ENCODE measurements at places on chromosomes 7 and 10.

DNA sequence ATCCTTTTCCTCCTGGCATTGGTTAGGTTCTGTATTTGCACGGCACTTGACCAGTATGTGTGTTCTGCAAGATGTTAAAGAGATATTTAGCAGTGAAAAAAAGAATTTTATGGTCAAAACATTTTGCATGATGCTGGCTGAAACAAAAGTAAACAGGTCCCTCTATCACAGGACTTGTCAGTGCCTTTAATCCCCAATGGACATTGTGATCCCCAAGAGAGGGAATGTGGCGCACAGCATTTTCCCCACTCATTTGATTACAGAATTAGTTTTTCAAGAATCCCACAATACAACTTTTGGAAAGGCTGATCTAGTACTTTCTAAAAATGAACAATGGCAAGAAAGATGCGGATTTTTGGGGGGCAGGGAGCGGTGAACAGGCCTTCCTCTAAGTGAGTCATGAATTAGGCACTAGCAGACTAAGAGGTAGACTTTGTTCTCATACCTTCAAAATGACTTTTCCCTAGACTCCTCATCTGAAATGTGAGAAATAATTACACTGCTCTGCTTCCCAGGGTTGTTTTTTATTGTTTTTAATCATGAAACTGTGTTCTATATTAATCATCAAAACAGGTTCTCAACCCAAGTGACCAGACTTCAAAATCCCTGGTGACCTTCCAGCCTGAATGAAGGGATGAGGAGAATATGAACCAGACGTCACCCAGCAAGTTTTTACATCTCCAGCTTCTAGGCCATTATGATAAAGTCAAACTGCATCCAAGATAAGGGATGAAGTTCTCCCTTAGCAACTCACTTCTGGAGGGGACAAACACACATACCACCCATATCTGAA lies 8.6 kb downstream of the FBXW4 start:
- DNase-seq: no peak

- DNase-seq: no peak
Measured at GRCh38 chr10:49488056-49488717, 50.7 kb downstream of the ERCC6 start.

- no peak for DNase-seq
Measured at GRCh38 chr10:120011359-120012130, 119.0 kb downstream of the SEC23IP start.

DNA sequence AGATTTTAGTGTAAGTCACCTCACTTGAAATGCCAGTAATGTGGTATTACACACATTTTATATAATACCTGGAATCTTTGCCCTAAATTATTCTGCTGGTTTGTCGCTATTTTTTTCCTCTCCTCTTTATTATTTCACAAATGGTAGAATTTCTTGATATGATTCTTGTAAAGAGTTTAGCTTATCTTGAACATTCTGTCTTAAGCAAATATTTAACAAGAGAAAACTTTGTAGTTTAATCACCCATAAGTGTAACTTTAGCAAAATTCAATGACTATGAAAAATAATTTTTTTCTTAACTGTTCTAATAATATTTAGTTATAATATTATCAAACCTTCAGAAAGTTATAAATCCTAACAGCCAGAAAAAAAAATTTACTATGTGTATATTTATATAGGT lies 56.7 kb downstream of the NHLRC2 start:
- no peak for DNase-seq

- no peak for DNase-seq
Measured at GRCh38 chr7:117715784-117716445, 157.3 kb downstream of the CTTNBP2 start.

- DNase-seq: no peak
Measured at GRCh38 chr7:119969054-119969453, 303.9 kb upstream of the KCND2 start.

- DNase-seq: no peak
Measured at GRCh38 chr7:113872981-113873380, 45.8 kb downstream of the PPP1R3A start.

DNA sequence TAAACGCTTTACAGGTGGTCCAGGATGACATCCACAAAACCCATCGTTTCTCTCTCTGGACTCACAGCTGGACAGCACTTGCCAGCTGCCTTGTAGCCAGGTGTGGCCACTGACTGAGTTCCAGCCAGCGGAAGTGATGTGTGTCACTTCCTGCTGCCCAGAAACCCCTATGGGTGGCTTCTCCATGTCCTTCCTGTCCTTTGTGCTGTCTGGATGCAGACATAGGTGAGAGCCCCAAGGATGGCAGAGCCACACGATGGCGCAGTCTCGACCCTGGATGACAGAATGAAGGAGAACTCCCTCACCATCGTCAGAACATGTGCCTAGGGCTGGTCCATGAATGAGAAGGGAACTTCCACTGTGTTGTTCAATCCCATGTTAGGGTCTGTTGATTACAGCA lies 22.1 kb downstream of the NMT2 start:
- DNase-seq: no peak

DNA sequence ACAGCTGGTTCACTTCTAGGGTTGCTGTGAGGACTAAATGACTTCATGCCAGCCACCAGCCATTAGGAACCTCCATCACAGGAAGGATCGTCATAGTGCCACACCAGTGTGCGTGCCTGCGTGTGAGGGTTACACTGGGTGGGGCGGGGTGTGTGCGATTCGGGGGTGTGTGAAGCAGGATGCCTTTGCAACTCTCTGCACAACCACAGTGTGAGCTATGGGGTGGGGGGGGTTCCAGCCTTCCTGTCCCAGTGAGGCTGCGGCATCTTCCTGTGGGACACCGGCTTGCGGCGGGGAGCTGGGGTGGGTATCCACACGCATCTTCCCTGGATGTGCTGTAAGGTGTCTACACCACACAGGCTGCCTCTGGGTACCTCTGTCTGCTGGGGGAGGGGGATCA lies 6.9 kb upstream of the ELFN1 start:
- no peak for DNase-seq

GRCh38 chr10:93893646-93894515 lies at the start of gene SLC35G1:
Gene SLC35G1, plus strand, starts transcription at chr10:93893978. Its CDS starts 56 bp downstream, at chr10:93894034.
- DNase-seq: peak; percentile 75

DNA sequence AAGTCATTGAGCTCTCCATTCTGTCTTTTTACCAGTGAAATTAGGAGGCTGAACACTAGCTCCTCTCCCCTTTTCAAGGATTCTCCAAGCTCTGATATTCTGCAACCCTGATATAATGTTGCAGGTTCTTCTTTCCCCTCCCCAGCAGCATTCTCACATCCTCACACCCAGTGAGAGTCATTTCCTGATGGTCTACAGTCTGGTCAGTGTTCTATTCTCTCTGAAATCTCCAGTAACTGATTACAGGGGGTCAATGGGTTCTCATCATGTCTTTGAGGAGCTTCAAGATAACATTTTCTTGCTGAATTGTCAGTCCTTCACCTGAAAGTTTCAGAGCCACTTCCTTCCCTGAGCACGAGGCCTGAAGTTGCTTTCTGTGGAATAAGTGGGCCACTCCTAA lies 299.4 kb downstream of the PTEN start:
- no peak for DNase-seq

GRCh38 chr7:69517985-69518704 lies 80.1 kb upstream of the AUTS2 start:
- DNase-seq: no peak

GRCh38 chr7:116317907-116318306 lies 107.6 kb downstream of the TES start:
- DNase-seq: no peak

DNA sequence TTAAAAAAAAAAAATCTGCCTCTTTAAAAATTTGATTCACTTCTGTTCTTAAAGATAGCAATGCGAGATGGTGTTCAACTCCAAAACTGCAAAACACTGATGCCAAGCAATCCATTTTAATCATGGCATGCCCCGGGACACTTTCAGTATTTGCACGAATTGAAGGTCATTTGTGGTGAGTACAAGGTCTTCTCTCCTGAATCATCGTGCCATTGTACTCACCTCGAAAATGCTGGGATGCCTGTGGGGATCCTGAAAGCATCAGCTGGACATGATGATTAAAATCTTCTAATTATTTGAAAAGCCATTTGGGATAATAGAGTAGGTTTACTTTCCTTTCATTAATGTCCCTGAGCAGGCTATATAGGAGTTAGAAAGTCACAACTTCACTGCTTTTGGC lies 125.1 kb upstream of the NRP1 start:
- DNase-seq: no peak

DNA sequence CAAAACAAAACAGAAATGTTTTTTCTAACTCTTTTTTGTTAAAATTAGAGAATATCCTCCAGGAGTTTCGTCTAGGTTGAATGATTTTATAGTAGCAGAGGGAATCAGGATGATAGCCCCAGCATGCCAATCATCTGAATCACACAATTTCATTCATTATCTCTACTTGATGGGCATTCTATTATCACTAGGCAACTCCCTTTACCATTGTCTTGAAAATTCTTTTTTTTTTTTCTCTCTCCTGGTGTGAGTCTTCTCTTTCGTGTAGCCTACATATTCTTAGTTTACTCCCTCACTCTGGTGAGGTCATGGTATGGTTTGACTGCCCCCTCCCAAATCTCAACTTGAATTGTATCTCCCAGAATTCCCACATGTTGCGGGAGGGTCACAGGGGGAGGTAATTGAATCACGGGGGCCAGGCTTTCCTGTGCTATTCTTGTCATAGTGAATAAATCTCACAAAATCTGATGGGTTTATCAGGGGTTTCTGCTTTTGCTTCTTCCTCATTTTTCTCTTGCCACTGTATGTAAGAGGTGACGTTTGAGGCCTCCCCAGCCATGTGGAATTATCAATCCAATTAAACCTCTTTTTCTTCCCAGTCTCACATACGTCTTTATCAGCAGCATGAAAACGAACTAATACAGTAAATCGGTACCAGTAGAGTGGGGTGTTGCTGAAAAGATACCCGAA lies 105.0 kb downstream of the OTUD1 start:
- DNase-seq: no peak

DNA sequence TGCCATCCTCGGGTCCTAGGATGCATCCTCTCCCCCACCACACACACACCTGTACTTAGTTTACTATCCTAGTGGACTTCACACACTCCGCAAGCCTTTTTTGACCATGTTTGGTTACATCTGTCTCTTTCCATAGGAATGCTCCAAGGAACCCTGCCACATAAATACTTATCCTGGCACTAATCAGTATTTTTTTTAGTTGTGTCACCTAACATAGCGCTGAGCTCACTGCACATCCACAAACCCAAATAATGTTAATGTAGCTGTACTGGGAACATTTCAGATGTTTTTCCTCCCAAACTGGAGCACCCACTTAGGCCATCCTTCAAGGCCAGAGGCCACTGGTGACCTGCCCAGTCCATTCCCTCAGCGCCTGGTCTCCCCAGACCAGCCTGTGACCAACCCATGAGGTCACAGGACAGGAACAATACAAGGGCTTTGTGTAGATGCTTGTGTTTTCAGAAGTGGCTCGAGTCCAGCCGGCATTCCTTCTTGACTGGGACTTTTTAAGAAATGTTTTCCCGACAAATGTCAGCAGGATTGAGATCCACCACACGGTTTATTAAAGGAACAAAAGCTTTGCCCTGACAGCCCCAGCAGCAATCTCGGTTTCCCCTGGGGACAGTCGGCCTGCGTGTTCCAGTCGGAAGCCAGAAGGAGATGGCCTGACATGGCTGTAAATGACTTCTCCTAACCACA lies 181.4 kb downstream of the JCAD start:
- DNase-seq: no peak

DNA sequence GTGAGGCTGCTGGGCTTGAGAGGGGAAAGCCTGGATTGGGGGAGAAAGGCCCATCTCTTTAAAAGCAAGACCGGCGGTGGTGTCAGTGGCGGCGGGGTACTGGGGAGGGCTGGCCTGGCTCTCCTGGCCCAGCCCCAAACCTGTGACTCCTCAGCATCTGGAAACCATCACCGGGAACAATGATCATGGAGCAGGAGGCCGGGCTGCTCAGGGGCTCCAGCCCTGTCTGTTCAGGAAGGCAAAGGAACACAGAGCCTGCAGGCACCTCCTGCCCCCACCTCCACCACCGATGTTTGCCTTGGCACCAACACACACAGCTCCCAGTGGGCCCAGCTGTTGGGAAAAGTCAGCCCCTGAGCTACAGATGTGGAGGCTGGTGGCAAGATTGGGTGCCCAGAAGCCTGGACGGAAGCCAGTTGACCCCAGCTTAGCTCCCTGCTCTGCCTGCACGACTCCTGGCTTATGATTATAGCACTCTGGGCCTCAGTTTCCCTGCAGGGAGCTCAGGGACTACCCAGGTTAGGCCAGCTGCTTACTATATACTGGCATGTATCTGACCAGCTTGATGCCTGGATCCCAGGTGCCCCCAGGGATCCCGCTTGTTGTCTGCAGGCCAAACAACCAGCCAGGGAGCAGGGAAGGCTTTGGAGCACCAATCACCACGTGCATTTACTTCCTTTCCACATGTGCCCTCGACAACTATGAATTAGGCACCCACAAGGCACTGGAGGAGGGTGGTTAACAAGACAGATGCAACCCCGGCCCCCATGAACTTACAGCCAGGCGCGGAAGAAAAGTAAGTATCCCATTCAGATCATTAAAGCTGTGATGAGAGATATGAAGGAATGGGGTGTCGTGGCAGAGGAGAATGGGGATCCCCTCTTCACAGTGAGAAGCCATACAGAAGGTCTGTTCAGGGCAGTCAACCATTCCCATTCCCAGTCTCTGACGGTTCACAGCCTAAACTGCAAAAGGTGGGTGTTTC lies 37.3 kb downstream of the ZCCHC24 start:
- DNase-seq: no peak

DNA sequence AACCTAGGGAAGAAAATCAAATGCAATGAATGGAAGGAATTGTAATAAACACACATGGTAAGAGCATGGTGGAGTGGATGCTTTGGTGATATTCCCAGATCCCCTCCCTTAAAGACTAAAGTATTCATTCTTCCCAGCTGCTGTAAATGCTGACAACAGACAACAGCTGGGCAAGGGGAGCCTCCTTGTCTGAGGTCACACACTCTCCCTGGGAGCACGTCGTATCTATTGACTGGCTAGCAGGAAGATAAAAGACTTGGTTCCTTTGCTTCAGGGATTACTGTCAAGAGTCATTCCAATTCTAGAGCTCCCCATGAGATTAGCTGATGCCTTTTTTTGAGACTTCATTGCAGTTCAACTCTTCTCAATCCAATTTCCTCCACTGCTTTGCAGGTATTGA lies 443.5 kb upstream of the ETV1 start:
- DNase-seq: no peak

GRCh38 chr7:110870926-110871325 lies 220.0 kb upstream of the LRRN3 start:
- DNase-seq: no peak

GRCh38 chr7:155567646-155568332 lies 21.4 kb upstream of the CNPY1 start:
- no peak for DNase-seq

DNA sequence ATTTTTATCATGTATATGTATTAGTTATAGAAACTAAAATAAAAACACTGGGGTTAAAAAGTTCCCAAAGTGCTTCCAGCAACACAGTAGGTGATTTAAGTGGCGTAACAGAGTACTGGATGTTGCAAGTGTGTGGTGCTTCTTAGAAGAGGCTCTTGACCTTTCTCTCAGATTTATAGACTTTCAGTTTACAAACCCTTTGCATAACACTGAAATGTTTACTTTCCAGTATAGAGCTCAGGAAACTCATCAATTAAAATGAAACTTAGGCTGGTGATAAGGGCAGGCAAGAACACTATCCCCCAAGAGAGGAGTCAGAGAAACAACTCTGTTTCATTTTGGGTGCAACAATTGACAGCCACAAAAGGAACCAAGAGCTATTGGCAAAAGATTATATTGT lies 27.5 kb upstream of the SMC3 start:
- DNase-seq: no peak

- no peak for DNase-seq
Measured at GRCh38 chr7:152519290-152519689, 83.5 kb upstream of the KMT2C start.

GRCh38 chr7:27930910-27931476 lies 191.0 kb downstream of the TAX1BP1 start:
- no peak for DNase-seq

GRCh38 chr7:77887567-77887966 lies 89.0 kb downstream of the PHTF2 start:
- no peak for DNase-seq
